ENCODE measurements at places on chromosomes 4 and X.

DNA sequence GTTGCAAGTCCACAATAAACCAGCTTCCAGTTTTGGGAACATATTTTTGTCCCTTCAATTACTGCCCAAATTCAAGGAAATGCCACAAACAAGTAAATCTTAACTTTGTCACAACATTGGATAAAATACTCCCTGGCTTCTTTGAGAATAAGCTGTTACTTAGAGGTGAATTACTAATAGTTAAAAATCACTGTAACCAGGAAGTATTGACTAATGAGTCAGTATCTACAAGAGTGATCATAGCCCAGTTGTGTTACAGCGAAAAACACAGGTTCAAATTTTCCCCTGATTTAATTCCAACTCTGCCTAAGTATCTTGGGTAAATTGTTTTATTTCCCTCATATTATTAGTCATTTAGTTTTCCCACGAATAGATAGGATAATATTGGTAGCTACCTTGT, 291.2 kb upstream of the PPARGC1A start:
- DNase-seq = no peak

- no peak for DNase-seq
These were observed 129.0 kb upstream of the STX18 start for GRCh38 chr4:4670869-4671268.

DNA sequence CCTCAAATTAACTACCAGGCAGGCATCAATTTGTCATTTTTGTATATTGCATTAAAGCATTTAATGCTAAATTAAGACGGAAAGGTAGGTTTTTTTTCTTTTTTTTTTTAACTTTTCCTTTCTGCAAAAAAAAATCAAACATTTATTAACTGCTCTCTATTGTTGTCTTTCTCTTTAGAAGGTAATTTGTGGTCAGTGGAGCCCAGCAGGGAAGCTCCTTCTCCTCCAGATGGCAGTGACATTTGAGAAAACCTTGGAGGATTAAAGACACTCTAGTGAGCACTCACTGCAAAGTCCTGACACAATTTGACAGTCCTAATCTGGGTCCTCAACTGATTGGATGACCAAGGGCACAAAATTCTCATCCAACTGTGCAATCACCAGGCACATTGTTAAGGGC, 102.4 kb downstream of the SLIT2 start:
- DNase-seq = no peak

GRCh38 chr4:3077796-3078195, 3.3 kb downstream of the HTT start:
- DNase-seq = no peak

DNA sequence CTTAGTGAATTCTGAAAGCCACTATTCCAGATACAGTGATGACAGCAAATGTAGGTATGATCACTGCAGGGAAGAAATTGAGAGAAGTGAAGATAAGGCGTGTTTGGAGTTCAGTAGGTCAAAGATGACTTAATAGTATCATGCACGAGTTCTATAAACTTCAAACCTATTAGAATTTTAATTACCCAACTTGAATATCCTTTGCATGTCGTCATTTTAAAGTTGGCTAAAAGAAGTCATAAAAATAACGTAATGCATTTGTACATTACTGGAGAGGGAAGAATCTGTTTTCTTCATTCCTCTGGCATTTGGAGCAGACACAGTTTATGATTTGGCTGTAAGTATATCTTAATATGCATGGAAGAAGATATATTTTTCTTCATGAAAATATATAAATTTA, 68.6 kb upstream of the MXRA5 start:
- DNase-seq = no peak

- no peak for DNase-seq
These were observed 42.7 kb upstream of the ZCCHC12 start for GRCh38 chrX:118780911-118781310.

- DNase-seq = no peak
These were observed 83.4 kb upstream of the FAM47B start for GRCh38 chrX:34859191-34859590.

GRCh38 chr4:102521570-102521969, 20.4 kb downstream of the NFKB1 start:
- DNase-seq = no peak

DNA sequence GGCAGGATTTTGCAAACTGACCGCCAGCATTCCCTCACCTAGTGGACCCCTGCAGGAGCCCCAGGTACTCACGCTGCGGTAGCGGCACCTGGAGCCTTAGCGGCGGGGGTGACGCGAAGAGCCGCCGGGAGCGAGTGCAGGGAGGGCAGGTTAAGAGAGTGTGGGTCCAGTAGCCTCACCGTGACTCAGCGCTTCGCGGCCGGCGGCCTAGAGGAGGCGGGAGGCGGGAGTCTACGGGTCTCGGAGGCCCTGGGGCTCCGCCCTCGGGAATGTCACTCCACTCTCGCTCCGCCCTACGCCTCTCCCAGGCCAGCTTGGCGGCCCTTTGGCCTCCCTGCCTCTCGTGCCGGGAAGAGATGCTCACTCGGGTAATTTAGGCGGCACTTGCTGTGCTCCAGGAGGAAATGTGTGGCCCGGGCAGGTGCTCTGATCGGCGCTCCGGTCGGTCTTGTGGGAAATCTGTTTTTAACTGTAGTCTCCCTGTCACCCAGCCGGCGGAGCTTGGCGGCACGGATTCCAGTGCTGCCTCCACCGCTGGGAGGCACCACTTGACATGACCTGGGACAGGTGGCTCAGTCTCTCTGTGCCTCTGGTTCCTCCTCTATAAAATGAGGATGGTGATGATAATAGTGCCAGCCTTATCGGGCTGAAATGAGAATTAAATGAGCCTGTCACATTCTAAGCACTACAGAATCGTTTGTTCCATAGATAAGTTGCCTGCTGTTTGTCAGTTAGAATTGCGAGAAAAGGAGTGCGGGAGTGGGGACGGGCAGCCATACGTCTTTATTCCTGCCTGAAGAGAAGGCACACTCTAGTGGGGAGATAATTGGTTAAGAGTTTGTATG, at the start of gene PIR:
Gene PIR, minus strand, starts transcription at position 216 of the 845 bp plus-strand sequence. CDS start 2,076 bp downstream, outside the sequence.
- DNase-seq = peak; percentile 28

DNA sequence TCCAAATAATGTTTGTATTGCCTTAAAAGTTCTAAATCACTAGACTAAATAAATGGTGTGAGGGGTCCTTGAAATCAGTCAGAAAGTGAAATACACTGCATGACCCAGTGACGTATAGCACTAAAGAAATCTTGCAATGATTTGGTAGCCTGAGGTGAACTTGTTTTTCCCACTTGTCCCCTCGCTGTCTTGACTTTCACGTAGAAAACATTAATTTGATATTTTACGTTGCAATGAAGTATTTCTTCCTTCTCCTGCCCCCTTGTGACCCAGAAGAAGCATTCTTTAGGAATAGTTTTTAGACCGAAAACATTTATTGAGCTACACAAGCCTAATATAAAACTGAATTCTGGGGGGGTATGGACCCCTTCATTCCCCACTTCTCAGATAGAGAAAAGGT, 3.7 kb downstream of the KLB start:
- no peak for DNase-seq

DNA sequence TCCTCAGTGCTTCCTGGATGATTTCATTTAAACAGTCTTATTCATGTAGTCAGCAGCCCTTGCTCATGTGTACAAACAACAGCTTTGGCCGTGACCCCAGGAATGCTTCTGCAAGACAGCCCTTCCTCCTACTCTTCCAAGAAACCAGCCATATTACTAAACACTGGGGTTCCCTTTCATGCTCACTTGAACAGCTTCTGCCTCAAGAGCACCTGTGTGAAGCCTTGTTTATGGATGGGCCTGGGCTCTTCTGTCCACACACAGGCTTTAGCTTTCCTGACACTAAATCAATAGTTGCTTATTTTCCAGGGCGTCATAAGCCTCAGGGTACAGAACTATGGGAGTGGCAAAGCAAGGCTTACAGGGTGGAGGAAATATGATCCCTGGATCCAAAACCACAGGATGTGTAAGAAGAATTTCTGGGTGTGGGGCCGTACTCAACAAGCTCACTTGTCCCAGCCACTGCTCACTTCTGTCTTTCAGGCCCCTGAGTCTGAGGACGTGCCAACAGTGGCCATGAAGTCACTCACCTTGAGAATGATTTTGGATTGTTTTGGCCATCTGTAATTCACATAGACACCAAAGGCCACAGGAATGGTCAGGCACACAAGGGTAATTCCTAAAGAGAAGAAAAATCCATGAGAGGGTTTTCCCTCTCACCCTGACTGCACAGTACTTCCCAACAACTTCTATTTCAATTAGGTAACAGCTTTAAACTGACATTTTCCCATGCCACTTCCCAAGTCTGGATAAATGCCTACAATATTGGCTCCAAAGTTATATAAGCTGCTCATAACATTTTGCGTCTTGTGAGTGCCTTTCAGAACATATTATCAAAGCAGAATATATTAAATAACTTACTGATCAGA, 17.7 kb downstream of the SLC10A6 start:
- DNase-seq = no peak

- DNase-seq = no peak
These were observed 80.0 kb downstream of the ALPK1 start for GRCh38 chr4:112377171-112377570.

DNA sequence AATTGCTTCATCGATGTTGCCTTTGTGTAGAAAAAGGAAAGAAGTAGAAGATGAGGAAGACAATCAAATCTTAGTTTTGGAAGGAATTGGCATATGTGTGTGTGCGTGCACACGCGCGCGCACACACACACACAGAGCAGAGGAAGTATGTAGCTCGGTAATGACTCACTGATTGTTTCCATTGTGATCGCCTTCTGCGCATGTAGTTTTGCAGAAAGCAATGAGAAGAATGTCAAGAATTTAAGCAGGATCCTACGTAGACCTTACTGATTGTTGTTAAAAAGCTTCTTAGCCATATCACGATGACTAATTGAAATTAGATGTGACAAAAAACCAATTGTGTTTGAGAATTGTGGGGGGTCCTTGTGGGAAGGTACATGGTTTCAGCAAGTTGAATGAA, 12.8 kb upstream of the LIMCH1 start:
- no peak for DNase-seq

DNA sequence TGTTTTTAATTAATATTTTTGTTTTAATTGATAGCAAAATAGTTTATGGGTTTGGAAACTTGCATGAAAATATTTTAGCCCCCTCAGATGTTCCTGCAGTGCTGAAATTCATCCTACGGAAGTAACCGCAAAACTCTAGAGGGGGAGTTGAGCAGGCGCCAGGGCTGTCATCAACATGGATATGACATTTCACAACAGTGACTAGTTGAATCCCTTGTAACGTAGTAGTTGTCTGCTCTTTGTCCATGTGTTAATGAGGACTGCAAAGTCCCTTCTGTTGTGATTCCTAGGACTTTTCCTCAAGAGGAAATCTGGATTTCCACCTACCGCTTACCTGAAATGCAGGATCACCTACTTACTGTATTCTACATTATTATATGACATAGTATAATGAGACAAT, 40.4 kb downstream of the MAP7D3 start:
- DNase-seq = no peak

- DNase-seq = no peak
These were observed 314.9 kb upstream of the GRIA3 start for GRCh38 chrX:122869171-122869570.

GRCh38 chr4:111775556-111776297, 369.5 kb upstream of the FAM241A start:
- DNase-seq = no peak

GRCh38 chrX:17056868-17057608, 110.6 kb downstream of the REPS2 start:
- no peak for DNase-seq

GRCh38 chr4:8777320-8778196, 94.1 kb downstream of the HMX1 start:
- no peak for DNase-seq

DNA sequence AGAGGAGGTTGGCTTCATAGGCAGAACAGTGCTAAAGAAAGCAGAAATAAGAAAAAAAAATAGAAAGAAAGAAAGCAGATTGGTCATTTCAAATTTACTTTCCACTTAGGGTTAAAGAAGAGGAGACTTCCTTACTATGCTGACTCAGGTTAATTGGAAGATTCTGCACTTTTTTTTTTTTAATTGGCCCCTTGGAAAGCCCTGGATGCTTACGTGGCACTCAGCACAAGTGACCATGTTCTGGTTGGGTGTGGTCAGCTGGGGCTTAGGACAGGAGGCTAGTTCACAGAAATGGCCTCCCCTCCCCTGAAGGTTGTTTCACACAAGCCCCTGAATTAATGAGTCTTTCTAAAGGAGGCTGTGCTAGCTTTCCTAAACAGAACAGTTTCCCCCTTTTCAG, 14.5 kb downstream of the MAGEA9B start:
- DNase-seq = no peak

DNA sequence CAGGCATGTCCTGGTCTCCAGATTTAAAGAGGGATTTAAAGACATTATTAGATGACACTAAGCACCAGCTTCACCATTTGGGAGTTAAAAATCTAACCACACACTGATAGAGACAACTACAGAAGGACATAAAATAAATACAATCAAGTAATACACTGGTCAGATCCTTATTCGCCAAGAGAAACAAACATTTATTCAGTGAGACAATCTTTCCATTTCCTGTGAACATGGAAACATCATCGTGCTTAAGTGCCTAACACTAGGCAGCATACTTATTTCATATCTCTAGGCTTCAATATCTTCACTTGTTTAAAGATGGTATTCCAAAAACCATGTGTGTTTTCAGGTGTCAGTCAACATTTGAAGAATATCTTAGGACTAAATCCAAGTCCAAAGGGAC, 103.6 kb downstream of the AREG start:
- no peak for DNase-seq

DNA sequence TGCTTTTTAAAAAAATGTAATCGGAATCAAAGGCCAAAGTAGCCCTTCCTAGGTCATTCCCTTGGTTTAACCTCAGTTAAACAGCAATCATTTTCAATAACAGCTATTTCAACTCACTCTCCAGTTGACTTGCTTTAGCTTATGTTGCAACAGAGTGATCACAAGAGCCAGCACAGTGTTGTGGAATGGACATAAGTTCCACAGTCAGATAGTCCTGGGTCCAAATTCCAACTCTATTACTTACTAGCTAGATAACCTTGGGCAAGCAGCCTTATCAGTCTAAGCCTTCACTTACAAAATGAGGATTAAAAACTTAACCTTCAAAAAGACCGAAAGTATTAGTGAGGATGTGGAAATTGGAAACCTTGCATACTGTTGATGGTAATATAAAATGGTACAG, 9.2 kb upstream of the GPC3 start:
- DNase-seq = no peak

DNA sequence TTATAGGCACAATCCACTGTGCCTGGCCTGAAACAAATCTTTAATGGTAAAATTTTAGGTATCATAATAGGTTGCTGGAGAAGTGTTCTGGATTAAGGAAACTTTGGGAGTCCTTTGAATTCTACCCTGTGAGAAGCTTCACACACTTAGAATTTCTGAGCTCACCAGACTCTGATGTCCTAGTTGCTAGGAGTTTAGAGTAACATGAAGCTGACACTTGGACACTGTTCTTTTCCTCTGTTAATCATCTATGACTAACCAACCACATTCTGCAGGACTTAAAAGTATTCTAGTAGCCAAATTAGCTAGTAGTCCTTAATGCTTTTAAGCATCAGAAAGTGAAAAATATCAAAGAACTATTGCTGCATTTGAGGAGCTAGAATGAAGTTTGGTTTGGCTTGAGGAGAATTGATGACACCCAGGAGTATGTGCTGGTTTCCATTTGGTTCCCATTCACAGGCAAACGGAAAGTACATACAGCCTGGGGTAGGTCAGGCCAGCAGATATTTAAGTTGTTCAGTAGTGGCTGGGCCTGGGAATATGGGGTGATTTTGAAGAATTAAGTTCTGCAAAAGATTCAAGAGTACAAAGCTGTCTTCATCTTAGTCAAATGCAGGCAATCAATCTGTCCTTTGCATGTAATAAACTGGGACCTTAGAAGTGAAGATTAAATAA, 38.8 kb upstream of the IGFBP7 start:
- no peak for DNase-seq

- no peak for DNase-seq
These were observed 136.2 kb upstream of the RASGEF1B start for GRCh38 chr4:81607950-81608349.
